Activated CD4-positive, alpha-beta memory T cell treated with anti-CD3 and anti-CD28 coated beads for 36 hours (primary cell): ENCODE measurements at places on chromosomes 7 and 10. TPM values are rescaled to one million over a fixed set of nuclear protein-coding genes. Genes with fewer than 3 reads are reported as not detected.

LRRC17 gene
- 0.33 TPM for total RNA-seq

NAT16 gene
- not detected for total RNA-seq

AKR1C8 gene
- total RNA-seq = 0.80 TPM

WASHC2C gene
- 23.4 TPM for total RNA-seq

WDR11 gene
- total RNA-seq = 39.6 TPM

TDRD1 gene
- 0.90 TPM for total RNA-seq

CRYGN gene
- total RNA-seq = 0.21 TPM

DNA sequence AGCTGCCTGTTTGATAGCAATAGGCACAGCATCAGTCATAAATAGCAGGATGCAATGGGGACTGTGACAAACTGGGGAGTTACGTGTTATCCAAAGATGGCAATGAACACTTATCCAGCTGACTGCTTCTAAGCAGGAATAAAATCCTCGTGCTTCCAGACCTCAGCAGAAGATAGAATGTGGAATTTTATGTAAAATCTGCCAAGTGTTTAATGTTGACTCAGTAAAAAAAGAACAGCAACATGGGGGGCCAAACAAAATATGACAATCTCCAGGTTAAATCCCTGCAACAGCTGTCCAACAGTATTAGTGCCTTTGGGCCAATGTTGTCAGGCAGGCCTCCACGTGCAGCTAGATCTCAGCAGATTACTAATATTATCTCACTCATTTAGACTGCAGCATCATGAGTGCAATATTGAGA is 127.3 kb downstream of the SEMA3C start:
- no peak for DNase-seq

DNA sequence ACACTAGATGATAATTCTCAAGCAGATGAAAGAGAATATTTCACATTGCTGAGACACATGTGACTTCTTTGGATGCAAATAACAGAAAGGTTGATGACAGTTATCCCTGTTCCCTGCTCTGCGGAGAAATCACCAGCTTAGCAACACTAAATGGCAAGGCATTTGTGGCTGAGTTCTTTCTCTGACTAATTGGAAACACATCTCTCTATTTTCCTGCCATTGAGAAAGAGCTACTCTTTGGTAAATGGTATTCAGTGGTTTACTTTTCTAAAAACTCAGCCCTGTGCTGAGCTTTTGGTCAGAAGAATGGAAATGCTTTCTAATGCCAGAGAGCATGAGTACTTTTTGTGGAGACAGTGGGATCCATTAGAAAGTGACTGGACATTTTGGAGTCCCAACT is 771.4 kb downstream of the LRMDA start:
- no peak for DNase-seq

GRCh38 chr10:120375666-120376065 is 81.4 kb upstream of the PLPP4 start:
- DNase-seq = no peak

GRCh38 chr10:46516660-46517416 is 39.6 kb downstream of the GPRIN2 start:
- peak; percentile 4 for DNase-seq

DNA sequence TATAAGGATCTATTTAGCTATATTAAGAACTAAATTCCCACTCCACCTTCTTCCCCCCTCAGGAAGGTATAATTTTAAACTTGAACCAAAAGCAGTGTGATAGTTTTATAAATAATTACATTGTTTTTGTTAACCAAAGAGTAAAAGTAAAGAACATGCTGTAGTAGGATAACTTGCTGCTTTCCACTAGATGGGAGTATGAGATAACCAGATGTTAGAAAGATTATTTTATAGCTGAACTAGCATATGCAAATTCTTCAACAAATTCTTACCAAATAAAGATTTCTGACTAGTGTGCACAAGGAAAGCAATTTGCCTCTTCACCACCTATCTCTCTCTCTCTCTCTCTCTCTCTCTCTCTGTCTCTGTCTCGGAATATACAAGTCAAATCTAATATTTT is 31.8 kb downstream of the TES start:
- no peak for DNase-seq

DNA sequence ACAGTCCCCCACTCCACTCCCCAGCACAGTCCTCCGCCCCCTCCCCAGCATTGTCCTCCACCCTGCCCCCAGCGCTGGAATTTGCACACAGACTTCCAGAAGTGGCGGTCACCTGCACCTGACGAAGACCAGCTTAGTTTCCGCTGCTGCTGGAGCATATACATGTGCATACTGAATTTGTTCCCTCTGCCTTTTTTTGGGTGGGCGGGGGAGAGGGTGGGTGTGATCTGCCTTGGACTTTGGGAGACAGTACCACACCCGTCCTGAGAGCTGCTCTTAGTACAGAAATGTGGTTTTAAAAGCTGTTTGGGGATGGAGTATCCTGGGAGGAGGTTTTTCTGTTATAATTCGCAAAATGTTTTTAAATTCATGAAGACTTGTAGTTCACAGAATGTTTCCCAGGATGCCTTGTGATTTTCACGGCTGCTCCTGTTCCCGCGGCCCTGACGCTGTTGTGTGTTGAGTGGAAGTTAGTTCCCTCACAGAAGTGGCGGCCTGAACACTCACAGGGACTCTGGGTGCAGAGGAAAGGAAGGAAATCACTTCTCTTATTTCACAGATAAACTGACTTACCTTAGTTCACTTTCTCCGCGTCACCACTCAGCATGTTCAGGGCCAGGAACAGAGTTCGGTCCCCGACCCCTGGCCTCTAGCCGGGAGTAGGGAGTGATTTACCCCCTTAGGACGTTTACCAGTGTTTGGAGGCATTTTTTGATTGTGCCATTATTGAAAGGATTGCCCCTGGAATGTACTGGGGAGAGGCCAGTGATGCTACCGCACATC is 18.6 kb downstream of the PFKP start:
- DNase-seq = no peak

DNA sequence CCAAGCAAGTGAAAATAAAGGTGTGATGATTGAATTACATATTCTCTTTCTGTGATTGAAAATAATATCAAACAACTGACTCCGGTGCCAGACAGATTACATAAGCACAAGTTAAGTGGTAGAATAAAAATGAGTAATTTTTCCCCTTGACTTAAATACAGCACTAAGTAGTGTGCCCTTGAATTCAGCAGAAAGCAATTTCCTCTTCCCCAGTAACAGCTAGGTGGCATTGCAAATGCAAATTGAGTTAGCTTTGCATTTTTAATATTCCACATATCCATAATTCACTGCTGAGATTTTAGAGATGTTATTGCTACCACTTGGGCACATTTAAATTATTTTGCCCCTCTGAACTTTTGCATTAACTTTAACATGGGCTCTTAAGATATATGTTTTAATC is 89.8 kb upstream of the NPVF start:
- no peak for DNase-seq

DNA sequence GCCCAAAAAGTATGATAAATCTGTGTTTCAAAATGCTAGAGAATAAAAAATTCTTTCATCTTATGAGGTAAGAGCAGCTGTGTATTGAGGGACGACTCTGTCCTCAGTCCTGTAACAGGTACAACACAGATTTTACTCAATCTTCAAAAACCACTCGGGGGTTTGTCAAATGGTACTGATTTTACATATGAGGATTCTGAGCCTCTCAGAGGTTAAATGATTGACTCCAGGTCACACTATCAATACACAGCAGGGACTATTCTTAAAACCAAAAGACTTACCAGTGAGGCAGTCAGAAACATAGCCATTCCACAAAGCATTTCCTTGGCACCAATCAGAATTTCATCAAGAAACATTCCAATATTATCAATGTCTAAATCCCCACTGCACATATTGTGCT is 95.5 kb downstream of the SGMS1 start:
- DNase-seq = no peak

DNA sequence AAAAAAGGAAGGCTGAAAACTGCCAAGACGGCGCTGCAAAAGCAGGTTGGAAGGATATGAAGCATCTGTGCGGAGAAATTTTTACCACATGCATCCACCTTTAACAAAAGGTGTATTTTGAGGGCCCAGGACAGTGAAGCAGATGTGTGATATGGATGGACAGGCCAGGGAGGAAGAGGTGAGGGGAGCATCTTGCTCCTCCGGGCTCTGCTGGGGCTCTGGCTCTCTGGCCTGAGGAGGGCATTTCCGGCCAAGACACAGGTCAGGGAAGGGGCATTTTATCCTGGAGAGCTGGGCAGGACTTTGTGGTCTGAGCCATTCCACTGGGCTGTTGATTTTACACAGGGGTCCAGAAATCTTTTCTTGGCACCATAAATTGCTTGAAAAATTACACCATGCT is 175.1 kb downstream of the ZMYND11 start:
- DNase-seq = no peak

DNA sequence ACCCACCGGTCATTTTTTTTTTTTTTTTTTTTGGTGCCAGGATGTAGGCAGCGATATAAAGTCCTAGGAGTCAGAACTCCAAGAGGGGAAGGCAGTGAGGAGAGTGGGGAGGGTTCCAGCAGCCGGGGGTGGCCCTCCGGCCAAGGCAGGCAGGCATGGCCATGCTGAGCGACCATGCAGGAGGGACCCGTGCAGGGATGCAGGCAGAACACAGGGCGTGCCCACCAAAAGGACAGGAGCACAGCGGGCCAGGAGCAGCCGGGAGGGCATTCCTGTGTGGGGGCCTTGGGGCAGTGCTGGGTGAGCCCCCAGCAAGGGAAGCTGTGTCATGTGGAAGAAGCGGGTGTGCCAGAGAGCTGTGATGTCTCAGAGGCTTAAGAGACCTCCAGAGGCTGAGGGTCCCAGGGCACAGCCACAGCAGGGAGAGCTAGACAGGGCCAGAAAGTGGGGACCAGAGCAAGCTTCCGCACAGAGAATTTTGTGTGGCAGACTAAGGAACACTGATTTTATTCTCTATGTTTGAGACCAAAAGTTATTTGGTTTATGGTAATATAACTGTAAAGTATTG is 5.7 kb downstream of the ZFAND2A start:
- no peak for DNase-seq

- no peak for DNase-seq
Measured at GRCh38 chr7:12653518-12653917, 33.9 kb upstream of the ARL4A start.

DNA sequence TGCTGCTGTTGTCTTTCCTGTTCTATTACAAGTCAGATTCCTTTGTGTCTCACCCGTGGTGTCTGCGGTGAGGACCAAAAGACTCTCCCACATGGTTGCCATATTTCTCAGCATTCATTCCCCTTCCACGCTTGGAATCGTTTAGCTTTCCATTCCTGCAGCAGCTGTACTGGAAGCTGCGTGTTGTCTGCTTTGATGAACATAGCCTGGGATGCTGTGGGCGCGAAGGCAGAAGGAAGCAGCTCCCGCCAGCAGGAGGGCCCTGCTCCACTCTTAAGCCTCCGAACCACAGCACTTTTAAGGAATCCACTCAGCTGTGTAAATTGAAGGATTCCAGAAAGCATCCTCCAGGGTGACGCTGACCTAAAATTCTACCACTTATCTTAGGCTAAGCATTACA is 303.6 kb upstream of the PITRM1 start:
- no peak for DNase-seq

DNA sequence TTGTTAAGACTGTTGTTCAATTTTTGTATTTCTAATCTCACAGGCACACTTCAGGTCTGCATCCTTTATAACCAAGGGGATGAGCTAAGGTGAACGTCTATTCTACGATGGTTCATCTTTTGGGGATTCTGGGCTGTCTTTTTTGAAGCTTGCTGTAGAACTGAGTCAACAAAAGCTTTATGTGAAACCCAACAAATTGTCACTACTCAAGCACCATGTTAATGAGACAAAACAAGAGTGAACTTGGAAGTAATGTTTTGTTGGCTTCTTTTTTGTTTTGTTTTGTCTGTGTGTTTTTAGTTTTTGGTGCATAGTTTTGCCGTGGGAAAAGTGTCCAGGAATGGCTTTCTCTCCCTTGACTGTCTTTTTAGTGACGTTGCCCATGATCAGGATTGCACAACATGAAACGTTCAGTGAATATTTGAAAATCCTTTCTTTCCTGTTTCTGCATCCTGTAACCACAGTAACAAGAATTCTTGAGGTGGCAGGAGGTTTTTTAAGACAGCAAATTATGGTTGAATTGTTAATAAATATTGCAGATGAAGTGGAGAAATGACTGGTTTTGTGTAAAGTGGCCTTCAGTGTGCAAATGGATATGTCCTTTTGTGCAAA is 65.6 kb downstream of the WIPF3 start:
- DNase-seq = no peak

GRCh38 chr7:111255576-111255975 is 164.6 kb downstream of the LRRN3 start:
- DNase-seq = no peak

DNA sequence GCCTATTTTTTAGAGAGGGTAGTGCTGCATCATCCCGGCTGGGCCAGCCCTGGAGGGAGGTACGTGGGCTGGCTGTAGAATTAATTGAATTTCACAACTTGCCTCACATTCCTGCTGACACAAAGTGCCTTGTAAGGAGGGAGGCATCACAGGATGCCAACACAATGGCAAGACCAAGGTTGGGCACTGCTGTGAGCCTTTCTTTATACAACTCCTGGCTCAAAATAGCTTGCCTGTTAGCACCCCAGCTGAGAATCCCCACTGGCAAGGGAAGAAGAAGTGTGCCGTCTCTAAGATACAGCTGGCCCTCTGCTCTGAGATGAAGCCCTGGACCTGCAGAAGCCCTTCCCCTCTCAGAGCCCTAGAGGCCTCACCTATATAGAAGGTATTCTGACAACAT is 873.9 kb downstream of the GRID1 start:
- no peak for DNase-seq

- DNase-seq = no peak
Measured at GRCh38 chr7:1368184-1368681, 91.0 kb downstream of the MICALL2 start.

DNA sequence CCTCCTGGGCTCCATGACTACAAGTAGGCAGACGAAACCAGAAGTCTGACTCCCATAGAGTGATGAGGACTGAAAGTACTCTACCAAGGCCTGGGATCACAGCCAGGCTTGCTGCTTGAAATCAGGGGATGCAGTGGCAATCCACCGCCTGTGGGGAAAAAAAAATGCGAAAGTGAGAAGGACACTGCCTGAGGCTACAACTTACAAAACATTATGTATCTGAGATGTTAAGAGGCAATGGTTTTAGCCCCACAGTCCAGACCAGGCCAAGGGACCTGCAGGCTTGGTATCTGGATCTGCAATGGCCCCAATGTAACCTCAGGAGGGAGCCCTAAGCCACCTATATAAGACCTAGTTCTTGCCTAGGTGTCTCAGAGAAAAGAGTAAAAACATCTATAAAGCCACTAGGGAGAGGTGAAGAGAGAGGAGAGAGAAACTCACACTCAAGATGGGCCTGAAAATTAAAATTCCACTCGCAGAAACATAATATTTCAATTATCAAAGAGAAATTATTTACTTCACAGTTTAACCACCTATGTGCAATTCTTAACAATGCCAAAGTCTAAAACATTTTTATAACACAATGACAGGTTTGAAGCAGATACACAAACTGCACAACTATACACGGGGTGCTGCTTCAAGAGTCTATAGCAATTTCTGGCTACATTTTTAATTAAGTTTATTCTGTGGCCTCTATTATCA is 13.9 kb downstream of the DNAJC1 start:
- DNase-seq = peak; percentile 44
